ENCODE measurements at places on chromosomes 3 and 15.
A peak's percentile ranks its signal among the peaks of the same experiment; 100 is the strongest.

GRCh38 chr3:54999159-54999558, 71.3 kb upstream of the LRTM1 start:
- no peak for DNase-seq

DNA sequence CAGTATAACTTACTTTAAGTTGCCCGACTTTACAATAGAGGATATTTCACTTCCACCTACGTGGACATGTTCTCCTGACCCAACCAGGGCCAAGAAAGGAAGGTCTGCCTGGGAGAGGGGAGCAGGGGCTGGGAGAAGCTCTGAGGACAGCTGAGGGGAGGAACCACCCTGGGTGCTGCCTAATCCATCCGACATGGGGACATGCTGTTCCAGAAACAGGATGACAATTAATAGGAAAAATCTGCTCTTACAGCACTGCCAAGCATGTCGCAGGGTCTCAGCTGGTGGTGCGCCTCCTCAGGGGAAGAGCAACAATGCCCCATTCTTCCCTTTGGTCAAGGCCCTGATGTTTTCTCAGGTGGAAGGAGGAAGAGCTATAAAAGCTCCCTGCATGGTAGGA, 132.3 kb downstream of the NTRK3 start:
- no peak for DNase-seq

GRCh38 chr3:136869282-136869681, 7.3 kb downstream of the NCK1 start:
- no peak for DNase-seq

- DNase-seq: no peak
These were observed 10.4 kb downstream of the CLDN11 start for GRCh38 chr3:170429050-170429449.

- DNase-seq: no peak
These were observed 219.8 kb upstream of the THRB start for GRCh38 chr3:24714436-24714835.

- no peak for DNase-seq
These were observed 17.3 kb downstream of the ZBTB38 start for GRCh38 chr3:141385406-141386125.

- DNase-seq: peak; percentile 47
These were observed 16.9 kb upstream of the LRRC31 start for GRCh38 chr3:169886671-169887070.

DNA sequence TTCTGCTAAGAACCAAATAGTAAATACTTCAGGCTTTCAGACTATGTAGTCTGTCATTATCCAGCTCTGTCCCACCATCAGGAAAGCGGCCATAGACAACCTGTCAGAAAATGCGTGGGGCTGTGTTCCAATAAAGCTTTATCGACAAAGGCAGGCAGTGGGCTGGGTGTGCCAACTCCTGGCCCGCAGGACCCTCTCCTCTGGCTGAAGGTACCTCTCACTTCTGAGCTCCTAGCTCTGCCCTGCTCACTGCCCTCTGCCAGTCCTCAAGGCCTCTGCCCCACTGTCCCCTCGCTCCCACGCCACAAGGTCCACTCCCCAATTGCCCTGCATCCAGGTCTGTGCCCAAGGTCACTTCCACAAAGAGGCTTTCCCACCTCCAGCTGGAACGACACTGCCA, 20.0 kb downstream of the SSUH2 start:
- DNase-seq: no peak

GRCh38 chr15:72861354-72861910, 77.9 kb upstream of the ADPGK start:
- DNase-seq: no peak

- no peak for DNase-seq
These were observed 342.6 kb downstream of the NSUN3 start for GRCh38 chr3:94405258-94406035.

DNA sequence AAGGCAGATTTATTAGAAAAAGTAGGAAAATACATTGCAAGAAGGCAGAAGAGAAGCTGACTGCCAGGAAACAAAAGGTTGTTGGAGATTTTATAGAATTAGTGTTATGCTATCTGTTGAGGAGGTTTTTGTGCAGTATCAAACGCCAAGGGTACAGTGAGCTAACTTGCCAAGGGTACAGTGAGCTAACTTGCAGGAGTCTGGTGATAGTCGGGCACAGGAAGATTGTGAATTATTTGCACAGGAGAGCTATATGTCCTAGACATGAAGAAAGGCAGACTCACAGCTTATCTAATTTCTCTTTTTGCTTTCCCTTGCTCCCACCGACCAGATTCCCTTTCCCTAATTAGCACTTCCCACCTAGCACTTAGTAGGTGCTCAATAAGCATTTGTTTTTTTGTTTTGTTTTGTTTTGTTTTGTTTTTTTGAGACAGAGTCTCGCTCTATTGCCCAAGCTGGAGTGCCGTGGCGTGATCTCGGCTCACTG, 2.7 kb upstream of the CSK start:
- DNase-seq: no peak

- no peak for DNase-seq
These were observed 533.1 kb upstream of the CBLB start for GRCh38 chr3:106401666-106402490.

GRCh38 chr15:77058468-77058867, 12.4 kb downstream of the TSPAN3 start:
- no peak for DNase-seq

Data from hippocampal formation (tissue), 2 donors.